ENCODE measurements at places on chromosomes 3 and 15. TPM values are rescaled to one million over a fixed set of nuclear protein-coding genes. Genes with fewer than 3 reads are reported as not detected.

GRCh38 chr3:194005930-194006501, 129.9 kb upstream of the HES1 start:
- no peak for DNase-seq

GP9 gene
- total RNA-seq: not detected

DNA sequence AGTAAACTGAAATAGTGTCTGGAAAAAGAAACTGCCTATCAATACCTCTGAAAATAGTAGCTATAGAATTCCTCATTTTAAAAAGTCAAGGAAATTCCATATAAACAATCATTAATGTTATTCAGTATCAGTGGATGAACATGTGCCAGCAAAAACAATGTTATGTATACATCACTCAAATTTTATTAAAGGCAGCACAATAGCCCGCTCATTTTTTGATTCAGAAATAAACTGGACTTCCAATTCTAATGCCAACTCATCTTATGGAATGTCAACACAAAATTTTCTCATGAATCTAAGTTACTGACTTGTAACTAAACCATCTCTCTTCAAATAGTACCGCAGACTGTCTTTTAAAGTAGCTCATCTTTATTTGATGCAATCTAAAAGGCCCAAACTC, 19.0 kb downstream of the THBS1 start:
- DNase-seq: no peak

IL17RD gene
- 3.1 TPM for total RNA-seq

- no peak for DNase-seq
Observed at GRCh38 chr3:188489639-188490405, 335.9 kb downstream of the LPP start.

GRCh38 chr3:168026764-168027163, 69.0 kb downstream of the GOLIM4 start:
- no peak for DNase-seq

HACD2 gene
- 14.0 TPM for total RNA-seq

GRCh38 chr3:159664653-159665052, 324.0 kb upstream of the IL12A start:
- no peak for DNase-seq

- no peak for DNase-seq
Observed at GRCh38 chr3:23671851-23672589, 133.7 kb upstream of the UBE2E1 start.

GRCh38 chr3:52198643-52199608, 966 bp downstream of the ALAS1 start:
- no peak for DNase-seq

- DNase-seq: no peak
Observed at GRCh38 chr3:133773732-133774131, 27.5 kb downstream of the TF start.

DNA sequence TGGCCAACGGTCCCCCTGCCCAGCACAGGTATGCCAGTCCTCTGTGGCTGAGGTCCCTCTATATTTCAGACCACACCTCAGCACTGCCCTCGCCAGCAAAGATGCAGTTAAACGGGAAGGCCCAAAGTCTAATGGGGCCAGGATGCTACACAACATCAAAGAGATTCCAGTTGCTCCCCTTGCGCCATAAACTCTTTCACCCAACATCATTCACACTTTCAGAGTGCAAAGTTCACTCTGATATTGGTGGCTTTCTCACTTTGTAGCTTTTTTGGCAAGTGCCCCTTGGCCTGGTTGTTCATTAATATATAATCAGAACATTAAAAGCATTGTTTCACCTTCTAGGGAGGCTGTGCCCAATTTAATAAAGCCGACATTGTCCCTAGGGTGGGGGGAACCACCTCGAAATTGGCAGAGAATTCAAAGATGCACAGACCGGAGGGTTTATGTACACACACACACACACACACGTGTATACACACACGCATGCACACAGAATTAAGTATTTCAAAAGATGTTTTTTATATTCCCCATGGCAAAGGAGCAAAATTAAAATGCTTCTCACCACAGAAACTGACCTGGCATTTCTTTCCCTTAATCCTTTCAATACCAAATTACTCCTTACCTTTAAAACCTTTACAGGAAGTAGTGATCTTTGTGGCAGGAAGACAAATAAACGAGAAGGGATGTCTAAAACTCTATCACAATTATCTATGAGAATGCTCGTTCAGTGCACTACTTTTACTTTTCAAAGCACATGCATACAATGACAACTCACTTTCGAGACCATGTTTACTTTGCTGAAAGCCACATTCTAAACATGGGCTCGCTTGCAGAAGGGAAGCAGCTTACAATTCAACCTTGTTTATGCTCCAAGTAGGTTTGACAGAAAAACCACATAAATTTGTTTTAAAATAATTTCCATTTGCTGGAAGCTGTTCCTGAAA, 19.5 kb downstream of the LRIG1 start:
- DNase-seq: peak; percentile 55

RTP3 gene
- not detected for total RNA-seq

PLD1 gene
- total RNA-seq: 44.1 TPM

GRCh38 chr3:142940472-142940871, 23.0 kb downstream of the PAQR9 start:
- DNase-seq: no peak

ALDH1A2 gene
- 6.3 TPM for total RNA-seq

- no peak for DNase-seq
Observed at GRCh38 chr3:113707835-113708234, 11.4 kb upstream of the USF3 start.

DNA sequence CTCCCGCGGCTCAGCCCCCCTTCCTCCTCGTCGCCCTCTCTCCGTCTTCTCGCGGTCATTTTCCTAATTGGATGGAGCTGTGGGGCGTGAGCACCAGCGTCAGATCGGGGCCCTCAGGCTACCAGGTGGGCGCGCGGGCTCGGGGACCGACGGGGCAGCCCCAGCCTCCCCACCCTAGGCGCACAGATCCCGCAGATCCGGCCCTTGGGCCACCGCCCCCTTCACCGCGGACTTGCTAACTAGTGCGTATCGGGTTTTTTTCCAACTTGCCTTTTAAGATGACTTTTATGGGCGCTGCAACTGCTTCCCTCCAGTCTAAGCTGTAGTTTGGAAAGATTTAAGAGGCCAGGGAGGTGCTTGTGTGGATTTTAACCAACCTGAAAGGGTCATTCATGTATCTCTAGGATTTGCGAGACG, 1.3 kb downstream of the ZNF710 start:
- peak; percentile 70 for DNase-seq

CCR4 gene
- total RNA-seq: not detected

- DNase-seq: no peak
Observed at GRCh38 chr3:120198305-120198878, 86.6 kb downstream of the GPR156 start.

DNA sequence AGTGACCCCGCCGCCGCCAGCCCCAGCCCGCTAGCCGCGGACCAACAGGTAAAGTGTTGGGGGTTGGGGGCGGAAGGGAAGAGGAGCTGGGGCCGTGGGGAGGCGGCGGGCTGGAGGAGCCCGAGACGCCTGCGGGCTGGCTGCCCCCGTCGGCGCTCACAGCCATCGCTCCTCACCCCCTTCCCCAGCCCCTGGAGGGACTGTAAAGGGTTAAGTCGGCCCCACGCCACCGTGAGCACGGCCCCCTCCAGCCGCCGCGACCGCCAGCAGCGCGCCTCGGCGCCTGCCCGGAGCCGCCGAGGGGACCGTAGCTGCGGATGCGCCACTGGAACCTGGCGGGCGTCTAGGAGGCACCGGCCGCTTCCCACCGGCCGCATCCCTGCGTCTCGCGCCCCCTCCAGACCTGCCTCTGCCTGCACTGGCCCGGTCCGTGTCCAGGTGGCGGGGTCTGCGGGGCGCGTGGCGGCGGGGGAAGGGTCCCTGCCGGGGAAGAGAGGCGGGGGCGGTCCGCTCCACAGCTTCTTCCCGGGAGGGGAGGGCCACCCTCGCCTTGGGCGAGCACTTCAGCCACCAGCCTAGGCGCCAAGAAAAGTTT, 522 bp downstream of the MED12L start:
- DNase-seq: peak; percentile 2

CASR gene
- 9.5 TPM for total RNA-seq

PDZRN3 gene
- 8.2 TPM for total RNA-seq

DNA sequence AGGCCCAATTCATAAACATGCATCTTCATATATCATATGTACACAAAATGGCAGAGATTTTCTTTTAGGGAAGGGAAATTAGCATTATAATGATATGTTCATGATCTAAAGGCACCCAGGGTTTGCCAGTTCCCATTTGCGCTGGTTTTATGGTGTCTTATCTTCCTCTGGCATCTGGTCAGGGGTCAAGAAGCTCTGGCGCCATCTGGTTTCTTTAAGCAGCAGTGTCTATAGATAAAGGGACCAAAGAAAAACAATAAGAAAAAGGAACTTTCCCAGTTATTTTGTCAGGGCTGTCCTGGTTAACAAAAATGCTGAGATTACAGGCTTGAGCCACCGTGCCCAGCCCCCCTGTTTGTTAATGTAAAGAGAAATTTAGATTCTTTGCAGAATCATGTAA, 3.3 kb upstream of the DCP1A start:
- DNase-seq: no peak

GRCh38 chr15:93278006-93278405, 189.0 kb upstream of the RGMA start:
- DNase-seq: no peak

GRCh38 chr3:197501879-197502620, 53.7 kb downstream of the BDH1 start:
- no peak for DNase-seq

DNA sequence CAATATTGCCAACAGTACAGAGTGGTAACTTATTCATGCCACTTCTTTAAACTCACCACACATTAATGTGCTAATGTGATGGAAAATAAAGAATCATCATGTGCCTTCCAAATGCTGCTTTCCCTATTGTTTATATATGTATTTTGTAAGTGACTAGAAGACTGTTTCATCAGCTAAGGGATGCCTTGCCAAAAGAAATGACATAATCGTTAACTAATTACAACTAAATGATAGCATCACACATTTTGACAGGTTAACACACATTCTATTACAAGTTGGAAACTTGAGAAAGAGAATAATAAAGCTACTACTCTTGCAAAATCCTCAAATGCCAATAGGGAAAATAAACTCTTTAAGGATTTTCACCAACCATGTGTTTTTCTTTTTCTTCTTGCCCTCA, 329.9 kb upstream of the AGTR1 start:
- no peak for DNase-seq

GRCh38 chr3:31352331-31352730, 180.4 kb upstream of the STT3B start:
- no peak for DNase-seq

- no peak for DNase-seq
Observed at GRCh38 chr3:127908951-127909350, 6.1 kb upstream of the KBTBD12 start.

DNA sequence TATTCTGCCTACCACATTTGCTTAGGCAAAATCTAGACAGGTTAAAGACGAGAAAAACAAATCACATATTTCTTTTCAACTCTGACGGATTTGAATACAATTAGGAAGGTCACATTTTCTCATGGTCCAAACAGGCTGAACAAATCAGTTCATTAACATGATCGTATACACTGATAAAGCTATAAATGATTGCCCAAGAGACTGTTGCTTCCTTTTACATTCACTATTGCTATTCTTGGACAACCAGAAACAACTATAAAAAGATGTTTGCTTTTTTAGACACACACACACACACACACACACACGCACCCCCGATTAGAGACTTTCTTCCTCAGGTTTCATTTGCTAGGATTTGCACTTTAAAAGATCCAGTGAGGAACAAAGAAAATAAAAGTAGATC, 122.3 kb upstream of the BHLHE40 start:
- DNase-seq: no peak

GABRR3 gene
- not detected for total RNA-seq

DNA sequence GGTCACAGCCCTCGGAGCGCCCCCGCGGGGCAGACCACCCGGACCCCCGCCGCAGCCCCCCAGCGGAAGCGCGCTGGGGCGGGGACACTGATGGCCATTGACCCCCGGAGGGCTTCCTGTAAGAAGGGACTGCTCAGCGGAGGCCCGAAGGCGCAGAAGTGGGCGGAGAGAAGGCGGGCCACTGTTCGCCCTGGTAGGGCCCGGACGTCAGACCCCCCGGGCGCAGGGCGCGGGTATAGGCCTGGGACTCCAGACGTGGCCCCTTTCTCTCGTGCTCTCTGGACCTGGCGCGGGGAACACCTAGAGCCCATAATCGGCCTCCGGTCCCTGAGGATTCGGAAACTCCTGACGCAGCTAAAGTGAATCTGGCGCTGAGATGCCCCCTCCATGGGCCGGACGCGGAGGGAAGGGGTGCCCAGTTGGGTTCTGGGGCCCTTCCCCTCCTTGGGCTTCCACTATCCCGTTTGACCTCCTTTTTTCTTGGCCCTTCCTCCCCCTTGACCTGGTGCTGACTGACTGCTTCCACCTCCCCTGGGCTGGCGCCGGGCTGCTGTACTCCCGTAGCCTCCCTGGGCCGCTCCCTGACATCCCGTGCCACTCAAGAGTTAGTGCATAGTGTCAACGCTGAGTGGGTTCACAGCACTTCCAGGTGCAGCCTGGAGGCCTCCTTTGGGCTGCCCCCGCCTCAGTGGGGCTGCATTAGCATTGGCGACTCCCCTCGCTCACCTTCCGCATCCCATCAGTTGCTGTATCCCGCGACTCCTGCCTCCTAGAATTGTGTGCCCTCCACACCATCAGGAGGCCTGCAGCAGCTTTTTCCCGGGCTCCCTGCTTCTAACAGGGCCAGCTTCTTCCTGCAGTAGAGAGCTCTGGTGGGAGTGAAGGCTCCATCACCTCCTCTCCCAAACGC, 694 bp downstream of the ABTB1 start:
- peak; percentile 73 for DNase-seq

NTRK3 gene
- total RNA-seq: 0.16 TPM

GRCh38 chr3:151008699-151009098, 36.2 kb upstream of the CLRN1 start:
- no peak for DNase-seq

DNA sequence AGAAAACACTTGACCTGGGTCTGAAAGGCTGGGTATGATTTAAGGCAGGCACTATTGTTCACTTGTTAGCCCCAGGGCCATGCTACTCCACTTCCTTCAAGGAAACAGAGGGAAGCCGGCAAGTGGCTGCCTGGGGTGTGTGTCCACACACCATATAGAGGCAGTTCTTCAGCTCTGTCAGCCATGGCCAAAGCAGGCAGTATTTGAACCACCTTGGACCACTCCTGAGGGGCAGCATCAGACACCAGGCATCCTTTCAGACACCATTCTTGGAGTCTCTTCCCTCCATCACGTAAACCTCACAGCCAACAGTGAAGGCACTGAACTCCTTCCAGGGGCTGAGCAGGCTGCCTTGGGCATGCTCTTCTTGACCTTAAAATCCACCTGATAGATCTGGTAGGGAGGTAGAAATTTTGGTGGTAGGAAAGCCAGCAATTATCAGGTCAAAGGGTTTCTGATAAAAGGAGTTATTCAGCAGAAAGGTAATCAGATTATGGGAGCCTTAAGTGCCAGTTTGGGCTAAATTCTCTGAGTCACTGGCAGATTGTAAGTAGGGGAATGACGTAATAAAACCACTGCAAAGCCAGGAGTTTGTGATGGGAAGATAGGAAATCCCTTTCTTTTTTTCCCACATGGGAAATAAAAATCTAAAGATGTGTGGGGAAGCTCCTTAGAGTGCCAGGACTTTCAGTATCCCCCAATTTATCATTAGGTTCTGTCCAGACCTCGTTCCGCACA, 20.2 kb downstream of the TGFBR2 start:
- DNase-seq: no peak

- no peak for DNase-seq
Observed at GRCh38 chr3:128575777-128576176, 74.8 kb downstream of the RPN1 start.
